ENCODE measurements at places on chromosomes 7 and 10.

DNA sequence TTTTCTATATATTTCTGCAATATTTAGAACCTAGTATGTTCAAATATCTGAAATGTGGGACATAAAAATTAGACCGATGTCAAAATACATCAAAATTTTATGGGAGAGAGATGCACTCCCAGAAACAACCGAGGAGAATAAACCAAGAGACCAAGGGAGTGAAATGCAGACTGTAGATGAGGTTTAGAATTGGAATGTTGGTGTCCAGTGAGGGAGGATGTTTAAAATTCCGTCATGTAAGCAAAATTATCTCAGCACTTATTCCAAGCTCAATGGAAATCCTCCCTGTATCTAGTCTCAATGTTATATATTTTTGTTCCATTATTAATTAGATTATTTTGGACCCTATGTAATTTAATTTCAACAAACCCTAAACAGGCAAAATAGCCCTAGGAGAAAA lies 61.9 kb upstream of the MAGI2 start:
- DNase-seq, result no peak

DNA sequence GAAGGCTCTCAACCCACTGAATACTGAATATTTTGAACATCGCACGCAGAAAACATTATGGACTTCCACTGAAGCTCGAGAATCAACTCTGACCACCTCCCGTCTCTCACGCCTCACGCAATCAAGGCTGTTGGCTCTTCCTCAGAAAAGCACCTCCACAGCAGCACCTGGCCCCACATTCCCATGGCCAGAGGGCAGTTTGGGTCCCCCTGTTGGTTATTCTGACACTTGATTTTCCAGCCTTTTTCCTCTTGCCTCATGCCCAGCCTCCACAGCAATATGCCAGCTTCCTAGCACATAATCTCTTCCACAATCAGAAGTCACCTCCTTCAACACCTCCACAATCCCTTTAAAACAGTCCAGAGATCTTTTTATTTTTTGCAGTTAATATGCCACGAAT lies 55.9 kb downstream of the SVOPL start:
- DNase-seq, result no peak

DNA sequence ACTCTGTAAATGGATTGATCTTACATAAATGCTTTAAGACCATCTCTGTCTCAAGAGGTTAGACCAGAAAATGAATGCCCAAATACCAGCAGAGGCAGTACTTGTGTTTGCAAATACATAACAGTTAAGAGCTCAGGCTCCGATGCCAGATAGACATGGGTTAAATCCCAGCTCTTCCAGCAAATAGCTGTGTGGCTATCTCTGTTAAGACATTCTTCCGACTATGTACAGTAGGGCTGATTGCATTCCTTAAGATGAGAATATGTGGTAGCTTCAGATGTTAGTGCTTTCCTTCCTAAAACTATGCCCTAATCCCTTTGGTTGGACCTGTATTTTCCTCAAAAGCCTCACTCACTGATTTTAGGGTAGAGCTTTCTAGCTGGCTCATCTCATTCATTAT lies 2.2 kb downstream of the IDE start:
- DNase-seq, result no peak

DNA sequence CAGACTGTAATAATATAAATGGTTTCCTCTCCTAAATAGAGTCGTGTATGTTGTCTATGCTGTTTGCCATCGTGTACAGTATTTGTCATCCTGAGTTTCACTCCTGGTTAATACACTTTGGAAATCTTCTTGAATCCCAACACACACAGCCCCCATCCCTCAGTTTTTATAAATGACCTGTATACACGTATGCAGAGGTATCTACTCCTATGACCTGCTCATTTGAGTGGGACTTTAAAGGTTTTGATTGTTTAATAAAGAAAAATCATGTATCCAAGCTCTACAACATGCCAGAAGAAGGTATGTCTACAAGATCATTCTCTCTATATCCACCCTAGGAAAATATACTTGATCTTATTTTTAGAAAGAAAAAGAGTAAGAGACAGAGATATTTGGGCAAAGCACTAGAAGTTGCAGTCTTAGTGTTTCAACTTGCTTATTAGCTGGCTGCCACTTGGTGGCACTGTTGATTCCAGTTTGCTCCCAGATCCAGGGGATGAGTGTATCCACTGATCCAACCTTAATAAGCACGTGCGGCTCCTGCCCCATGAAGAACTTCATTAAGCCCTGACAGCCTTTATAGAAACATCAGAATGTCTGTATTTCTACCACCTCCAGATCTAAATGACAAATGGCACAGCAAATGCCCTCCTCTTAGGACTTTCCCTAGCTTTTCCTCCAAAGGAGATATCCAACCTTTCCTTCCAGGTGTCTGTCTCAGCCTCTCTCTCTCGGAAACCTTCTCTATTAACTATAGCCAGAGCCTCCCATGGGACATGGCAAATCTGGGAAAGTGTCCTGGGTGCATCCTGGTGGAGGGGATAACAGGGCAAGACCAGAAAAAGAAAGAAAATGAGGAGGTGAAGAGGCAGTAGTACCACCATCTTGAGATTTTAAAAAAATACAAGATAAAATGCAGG lies 181.6 kb upstream of the NEBL start:
- DNase-seq, result peak; percentile 93

DNA sequence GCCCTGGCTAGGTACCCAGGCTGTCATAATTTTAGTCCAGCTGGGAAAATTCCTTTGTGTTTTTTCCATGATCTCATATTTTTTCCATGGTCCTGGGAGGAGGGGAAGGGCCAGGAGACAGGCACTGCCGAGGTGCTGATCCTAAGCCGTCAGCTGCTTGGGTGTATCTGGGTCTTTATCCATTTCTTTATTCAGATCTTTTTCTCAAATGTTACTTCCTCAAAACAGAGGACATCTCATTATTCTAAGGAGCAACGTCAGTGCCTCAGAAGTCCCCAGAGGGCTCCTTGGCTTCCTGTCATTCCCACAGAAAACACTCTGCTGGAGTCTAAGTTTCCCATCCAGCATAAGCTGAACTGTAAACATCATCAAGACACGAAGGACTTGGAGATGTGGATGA lies 2.8 kb upstream of the OR6V1 start:
- DNase-seq, result no peak

DNA sequence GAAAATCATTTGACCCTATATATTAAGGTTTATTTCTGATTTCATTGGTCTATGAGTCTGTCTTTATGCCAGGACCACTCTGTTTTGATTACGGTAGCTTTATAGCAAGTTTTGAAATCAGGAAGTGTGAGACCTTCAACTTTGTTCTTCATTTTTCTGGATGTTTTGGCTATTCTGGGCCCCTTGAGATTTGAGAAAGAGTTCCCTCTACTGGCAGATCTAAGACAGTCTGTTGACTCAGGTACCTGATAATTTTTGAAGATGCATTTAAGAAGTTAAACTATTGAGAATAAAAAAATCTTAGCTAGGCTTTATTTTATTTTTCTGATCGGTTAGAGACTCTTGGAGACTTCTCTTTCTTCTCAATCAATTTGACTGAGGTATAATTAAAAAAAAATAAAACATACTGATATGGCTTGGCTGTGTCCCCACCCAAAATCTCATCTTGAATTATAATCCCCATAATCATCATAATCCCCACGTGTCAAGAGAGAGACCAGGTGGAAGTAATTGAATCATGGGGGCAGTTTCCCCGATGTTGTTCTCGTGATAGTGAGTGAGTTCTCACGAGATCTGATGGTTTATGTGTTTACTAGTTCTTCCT lies 209.2 kb downstream of the SNX10 start:
- DNase-seq, result no peak

DNA sequence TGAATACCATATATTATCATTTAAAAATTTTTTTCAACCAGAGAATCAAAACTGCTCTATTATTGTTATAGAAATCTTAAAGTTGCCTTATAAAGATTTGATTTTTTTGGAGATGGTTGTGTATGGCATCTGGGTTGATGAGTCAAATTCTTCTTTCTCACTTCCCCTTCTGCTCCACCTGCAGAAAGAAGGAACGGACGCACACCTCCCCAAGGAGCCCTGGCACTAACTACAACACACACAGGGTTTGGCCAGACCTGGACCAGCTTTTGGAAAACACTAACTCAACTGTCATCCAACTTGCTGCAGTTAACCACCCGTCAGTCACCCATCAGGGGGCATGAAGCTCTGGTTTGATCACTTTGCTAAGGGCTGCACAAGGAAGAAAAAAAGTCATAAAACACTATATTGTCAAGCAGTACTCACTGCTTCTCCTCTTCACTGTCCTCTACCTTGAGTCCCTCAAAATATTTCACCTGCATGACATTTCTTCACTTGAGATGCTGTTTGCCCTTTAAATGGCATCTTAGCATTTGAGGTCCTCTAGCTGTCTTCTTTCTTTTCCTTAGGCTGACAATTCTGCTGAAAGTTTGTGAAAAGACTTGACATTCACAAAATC lies 266.7 kb upstream of the PHF14 start:
- DNase-seq, result no peak

DNA sequence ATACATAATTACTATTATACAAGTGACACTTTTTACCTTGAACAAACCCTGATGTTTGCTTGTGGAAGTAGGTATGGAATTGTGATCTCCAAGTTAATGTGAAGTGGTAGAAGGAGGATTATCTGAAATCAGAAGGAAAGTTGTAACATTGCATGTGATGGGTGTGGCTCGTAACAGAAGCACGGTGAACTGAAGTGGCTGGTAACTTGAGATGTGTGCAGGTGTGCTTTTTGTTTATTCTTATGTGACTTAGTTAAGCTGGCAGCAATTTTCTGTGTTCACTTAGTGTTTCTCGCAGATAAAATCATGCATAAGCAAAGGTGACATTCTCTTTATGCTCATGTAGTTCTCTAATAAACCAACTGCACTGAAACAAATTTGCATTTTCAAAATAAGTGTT lies 82.3 kb downstream of the ZEB1 start:
- no peak for DNase-seq

- no peak for DNase-seq
These were observed 32.4 kb downstream of the TACC2 start for GRCh38 chr10:122021379-122021778.

GRCh38 chr7:116673457-116673865 lies 1.5 kb downstream of the MET start:
- no peak for DNase-seq

- no peak for DNase-seq
These were observed 209.5 kb upstream of the KCTD7 start for GRCh38 chr7:66419210-66419609.

- no peak for DNase-seq
These were observed 75.9 kb downstream of the GLI3 start for GRCh38 chr7:42161110-42161509.

- no peak for DNase-seq
These were observed 95.2 kb downstream of the IQUB start for GRCh38 chr7:123439191-123439590.

- DNase-seq, result no peak
These were observed 3.8 kb downstream of the SLC4A2 start for GRCh38 chr7:151063212-151063561.

GRCh38 chr10:89129911-89130310 lies 77.2 kb downstream of the CH25H start:
- no peak for DNase-seq

- no peak for DNase-seq
These were observed 264.7 kb downstream of the GLRX3 start for GRCh38 chr10:130400890-130401289.

GRCh38 chr7:126398851-126399529 lies 853.8 kb downstream of the GRM8 start:
- DNase-seq, result no peak

GRCh38 chr10:86179153-86179524 lies 187.5 kb downstream of the GRID1 start:
- DNase-seq, result no peak

- DNase-seq, result no peak
These were observed 104.5 kb downstream of the CYP26A1 start for GRCh38 chr10:93178226-93178625.

Measured in spinal cord (tissue), 10 donors.